ENCODE measurements at places on chromosomes 4 and X.

- DNase-seq: no peak
Measured at GRCh38 chr4:101730291-101731117, 60.0 kb upstream of the BANK1 start.

- no peak for DNase-seq
Measured at GRCh38 chr4:154838155-154838554, 57.1 kb downstream of the RBM46 start.

- no peak for DNase-seq
Measured at GRCh38 chrX:71542411-71542810, 9.5 kb downstream of the OGT start.

- DNase-seq: no peak
Measured at GRCh38 chr4:80732010-80732409, 298.5 kb upstream of the BMP3 start.

DNA sequence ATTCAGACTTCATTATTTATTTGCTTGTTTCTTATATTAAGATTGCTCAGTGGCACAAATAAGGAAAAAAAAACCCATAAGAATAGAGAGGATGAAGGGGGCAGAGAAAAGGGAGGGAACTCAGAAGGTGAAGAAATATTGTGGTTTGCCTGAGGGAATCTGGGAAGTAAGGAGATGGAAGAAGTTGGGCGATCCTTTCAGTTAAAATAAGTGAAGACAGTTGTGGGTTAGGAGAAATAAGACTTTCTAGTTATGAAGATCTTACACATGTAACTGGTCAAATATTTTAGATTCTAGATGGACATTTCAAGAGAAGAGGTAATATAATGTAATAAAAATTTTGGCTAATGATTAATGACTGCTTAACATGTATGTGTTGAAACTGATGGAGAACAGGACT lies 138.7 kb upstream of the LIMCH1 start:
- no peak for DNase-seq

DNA sequence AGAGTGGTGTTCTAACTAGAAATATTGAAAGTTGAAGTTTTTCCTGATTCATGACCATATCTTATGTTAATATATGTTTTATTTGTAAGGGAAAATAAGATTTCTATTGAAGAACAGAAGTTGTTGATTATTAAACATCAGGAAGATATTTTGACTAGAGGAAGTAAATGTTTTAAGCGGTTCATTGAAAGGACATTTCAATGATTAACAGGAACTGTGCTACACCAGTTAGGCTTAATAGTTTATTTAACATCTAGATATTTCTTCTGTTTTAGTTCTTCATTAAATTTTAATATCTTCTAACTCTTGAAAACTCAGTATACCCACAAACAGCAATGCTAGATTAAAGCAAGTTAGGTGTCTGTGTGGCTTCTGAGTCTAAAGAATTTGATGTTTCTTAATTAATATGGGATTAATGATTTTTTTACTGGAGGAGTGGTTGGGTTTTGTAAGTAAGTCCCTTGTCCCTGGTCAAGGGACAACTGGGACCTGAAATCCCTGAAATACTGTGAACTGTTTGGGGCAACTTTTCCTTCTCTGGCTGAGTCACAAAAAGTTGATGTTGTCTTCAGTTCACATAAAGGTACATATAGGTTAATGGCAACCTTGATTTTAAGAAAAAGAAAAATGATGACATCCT lies 42.9 kb upstream of the CYP4V2 start:
- DNase-seq: no peak

GRCh38 chr4:170089274-170089667 lies 485 bp downstream of the AADAT start:
- no peak for DNase-seq

- DNase-seq: no peak
Measured at GRCh38 chr4:33577791-33578190, 2666.5 kb downstream of the ARAP2 start.

- DNase-seq: no peak
Measured at GRCh38 chr4:111999801-112000200, 145.5 kb upstream of the FAM241A start.

DNA sequence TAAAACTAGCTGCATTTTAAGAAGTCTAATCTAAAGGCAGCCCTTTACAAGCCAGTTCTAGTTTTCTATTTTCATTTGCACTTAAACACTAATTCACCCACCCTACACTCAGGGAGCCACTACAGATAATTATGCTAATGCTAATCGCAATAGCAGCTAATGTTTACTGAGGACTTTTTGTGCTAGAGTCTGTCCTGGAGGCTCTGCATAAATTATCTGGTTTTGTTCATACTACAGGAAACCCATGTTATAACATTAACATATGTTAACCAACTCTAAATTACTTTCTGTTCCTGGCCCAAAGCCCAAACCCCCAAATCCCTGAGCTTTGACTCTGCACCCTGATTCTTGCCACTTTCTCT lies 480 bp upstream of the RADX start:
- DNase-seq: no peak

GRCh38 chr4:6655924-6656323 lies 15.4 kb downstream of the MRFAP1 start:
- no peak for DNase-seq

GRCh38 chr4:173018446-173018845 lies 150.2 kb upstream of the GALNT7 start:
- no peak for DNase-seq

DNA sequence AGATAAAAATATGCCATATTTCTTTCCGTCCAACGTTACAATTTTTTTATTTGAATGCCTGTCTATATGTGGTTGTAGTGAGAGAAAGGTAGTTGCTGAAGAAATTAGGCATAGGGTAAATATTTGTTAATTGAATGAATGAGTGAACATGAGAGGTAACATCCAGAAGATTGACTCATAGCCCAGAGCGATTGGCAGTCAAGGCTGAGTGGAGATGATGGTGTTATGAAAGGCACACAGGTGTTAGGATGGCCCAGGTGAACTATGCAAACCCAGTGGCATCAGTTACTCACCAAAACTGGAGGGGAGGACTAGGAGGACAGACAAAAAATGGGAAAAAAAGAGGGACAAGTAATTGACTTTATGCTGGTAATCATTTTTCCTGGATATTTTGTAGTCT lies 31.7 kb upstream of the SPRY1 start:
- no peak for DNase-seq

- no peak for DNase-seq
Measured at GRCh38 chr4:147567276-147567675, 49.9 kb upstream of the TMEM184C start.

- no peak for DNase-seq
Measured at GRCh38 chrX:2500803-2501558, at the start of the genes DHRSX and ZBED1. DHRSX (minus strand) TSS chrX:2500976; CDS start chrX:2500925, 51 bp downstream. ZBED1 (minus strand) TSS chrX:2500976; CDS start chrX:2490719, 10,257 bp downstream.

DNA sequence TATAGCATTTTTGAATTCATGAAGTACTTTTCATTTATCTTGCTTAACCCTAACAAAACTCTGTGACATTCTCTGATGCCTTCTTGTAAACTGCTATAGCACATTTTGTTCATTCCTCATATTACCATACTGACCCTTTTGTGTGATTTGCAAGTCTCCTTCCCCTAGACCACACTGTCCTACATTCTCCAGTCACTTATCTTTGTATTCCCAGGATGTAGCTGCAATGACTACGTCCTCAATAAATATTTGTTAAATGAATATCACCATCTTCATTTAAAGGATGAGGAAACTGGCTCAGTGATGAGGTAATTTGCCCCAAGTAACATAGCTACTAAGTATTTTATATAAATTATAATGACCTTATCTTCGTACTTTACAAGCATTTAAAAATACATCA lies 11.9 kb downstream of the HUWE1 start:
- no peak for DNase-seq

DNA sequence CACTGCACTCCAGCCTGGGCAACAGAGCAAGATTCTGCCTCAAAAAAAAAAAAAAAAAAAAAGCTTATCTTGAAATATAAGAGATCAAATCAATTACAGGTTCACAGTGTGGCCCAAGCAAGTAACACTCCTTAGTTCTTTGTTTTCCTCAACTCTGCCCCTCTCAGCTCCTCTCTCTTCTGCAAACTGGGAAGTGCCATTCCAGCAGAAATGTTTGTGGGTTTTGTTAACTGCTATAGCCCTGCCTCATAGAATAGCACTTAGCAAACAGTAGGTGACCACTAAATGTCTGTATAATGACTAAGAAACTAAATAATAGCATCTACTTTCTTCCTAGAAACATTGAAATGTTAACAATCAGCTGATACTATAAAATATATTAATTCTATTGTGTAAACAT lies 160.0 kb upstream of the NAP1L5 start:
- no peak for DNase-seq

DNA sequence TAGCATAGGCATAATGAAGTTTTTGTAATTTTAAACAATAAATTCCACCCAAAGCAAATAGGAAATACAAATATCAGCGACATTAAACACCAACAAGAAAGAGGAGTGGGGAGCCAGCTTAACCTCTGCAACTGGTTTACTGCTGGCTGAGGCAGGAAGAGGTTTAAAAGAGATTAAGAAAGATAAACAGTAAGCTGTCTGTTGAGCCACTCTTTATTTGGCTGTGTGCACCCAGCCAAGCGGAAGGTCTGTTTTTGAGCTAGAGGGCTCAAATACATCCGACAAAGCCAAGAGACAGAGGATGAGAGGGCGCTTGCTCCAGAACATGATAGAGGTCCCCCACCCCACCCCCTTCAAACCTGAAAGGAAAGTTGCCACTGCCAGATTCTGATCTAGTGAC lies 191.4 kb downstream of the MGST2 start:
- no peak for DNase-seq

DNA sequence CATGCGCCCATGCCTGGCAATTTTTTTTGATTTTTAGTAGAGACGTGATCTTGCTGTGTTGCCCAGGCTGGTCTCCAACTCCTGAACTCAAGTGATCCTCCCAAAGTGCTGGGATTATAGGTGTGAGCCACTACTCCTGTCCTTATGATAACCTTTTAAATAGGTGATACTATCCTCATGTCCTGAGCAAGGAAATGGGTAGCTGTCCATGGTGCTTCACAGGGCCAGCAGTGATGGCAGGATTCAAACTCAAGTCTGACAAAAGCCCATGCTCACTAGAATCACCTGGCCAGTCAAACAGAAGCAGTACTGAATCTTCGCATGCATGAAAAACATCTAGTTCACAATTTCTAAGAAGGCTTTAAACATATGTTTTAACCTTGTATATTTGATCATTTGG lies 235.1 kb downstream of the NR3C2 start:
- no peak for DNase-seq

GRCh38 chrX:135185795-135186443 lies 14.7 kb upstream of the CT55 start:
- no peak for DNase-seq

DNA sequence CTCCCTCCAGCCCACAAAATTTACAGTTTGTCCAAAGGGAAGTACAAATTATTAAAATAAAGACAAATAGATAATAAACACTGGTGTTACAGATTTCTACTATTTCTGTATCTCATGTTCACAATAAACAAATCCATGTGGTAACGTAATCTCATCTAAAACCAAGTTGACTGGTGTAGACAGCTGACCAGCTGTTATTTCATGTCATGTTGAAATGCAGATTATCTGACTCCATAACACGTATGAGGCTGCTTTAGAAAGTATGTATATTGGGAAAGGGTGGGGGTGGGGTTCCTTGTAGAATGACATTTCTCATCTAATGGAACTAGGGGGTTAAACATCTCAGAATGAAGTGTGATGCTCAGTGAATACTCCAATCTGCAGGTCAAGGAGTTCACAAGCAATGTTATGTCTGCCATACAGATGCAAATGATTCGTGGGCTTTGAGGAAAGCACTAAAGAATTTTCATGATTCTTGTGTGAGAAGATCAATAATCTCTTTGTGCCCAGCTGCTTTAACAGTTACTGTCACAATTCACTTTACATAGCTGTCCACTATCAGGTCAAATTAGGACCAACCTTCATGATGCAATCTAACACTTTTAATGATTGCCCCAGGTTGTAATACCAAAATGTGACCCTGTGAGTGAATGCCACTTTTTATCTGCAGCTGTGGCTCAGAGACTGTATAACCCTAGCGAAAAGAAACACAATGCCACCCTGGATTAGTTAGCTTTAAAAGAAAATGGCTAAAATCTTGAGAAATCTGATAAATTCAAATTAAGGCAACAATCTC lies 114.0 kb downstream of the ENOX2 start:
- DNase-seq: no peak

DNA sequence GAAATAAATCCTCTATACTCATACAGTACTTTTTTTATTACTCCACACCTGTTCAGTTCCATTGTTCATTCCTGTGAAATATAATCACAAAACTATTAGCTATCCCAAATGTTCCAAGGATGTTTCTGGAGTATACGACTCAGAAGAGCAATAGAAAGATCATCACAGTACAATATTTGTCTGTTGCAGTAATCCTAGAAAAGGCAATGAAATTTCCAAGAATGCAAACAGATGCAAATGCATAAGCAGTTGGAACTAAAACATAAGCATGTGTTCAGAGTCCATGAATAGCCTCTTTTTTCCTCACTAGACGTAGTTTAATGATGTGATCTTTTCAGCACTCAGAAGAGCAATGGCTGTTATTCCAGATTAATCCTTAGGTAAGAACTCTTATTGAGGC lies 55.2 kb downstream of the RTL3 start:
- no peak for DNase-seq

- DNase-seq: no peak
Measured at GRCh38 chr4:68148800-68149685, 19.4 kb upstream of the TMPRSS11F start.

DNA sequence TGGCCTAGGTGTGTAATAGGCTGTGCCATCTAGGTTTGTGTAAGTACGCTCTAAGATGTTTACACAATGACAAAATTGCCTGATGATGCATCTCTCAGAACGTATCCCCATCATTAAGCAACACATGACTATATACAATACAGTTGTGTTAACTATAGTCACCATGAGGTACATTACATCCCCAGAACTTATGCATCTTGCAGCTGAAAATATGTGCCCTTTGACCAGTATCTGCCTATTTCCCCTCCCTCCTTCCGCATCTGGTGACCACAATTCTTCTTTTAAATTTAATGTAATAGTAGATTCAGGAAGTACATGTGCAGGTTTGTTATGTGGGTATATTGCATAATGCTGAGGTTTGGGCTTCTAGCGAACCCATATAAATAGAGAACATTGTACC lies 239.8 kb upstream of the IL1RAPL1 start:
- no peak for DNase-seq

DNA sequence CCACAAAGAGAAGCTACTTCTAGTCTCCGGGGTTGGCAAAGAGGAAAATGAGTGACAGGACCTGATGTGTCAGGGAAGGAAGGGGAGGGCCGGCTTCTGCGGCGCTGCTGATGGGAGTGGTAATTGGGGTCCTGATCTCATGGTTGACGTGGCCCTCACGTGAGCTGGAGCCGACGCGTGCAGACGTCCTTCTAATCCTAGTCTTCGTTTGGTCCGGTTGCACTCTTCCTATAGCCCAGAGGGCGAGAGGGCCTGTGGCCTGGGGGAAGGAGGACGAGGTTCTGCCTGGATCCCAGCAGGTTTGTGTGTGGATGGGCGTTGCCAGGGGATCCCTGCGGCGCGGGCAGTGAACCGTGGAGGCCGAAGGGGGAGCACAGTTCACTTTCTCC lies at the start of gene ARMCX1:
Gene ARMCX1, plus strand, starts transcription at position 186 of the 389 bp plus-strand sequence. CDS start 2,384 bp downstream, outside the sequence.
- peak; percentile 8 for DNase-seq

DNA sequence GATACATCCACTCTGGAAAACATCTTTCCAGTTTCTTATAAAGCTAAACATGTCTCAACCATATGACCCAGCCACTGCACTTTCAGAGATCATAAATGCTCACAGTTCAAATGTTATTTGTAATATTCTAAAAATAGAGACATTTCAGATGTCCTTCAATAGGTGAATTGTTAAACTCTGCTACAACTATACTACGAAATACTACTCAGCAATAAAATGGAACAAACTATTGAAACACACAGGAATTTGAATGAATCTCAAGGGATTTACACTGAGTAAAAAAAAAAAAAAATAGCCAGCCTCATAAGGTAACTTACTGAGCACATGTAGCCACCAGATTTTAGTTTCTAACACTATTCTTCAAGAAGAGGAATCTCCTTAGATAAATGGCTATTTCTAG lies 253.9 kb downstream of the PCDH18 start:
- DNase-seq: no peak
